ENCODE measurements at places on chromosomes 5 and 9.

DNA sequence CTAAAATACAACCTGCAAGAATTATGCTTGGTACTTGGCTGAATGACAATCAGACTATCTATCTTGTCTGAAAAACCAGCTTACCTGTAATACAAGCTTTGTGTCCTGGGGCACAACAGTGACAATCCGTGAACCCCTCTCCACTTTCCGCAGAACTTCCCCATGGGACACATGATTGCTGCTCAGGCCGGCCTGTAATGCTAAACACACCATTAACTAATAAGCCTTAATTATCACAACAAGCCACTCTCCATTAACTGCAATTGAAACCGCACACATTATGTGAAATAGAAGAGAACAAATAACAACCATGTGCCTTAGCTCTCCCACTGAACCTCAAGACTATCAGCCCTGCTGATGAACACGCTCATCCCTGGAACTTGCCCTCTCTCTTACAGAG, 33.7 kb downstream of the ELP1 start:
- H3K27me3 ChIP-seq = no peaks in the 10 kb centered on the region
- no peak overlapping the region for H3K27ac ChIP-seq
- peaks cover 84% of the 10 kb centered on the region for H3K36me3 ChIP-seq

DNA sequence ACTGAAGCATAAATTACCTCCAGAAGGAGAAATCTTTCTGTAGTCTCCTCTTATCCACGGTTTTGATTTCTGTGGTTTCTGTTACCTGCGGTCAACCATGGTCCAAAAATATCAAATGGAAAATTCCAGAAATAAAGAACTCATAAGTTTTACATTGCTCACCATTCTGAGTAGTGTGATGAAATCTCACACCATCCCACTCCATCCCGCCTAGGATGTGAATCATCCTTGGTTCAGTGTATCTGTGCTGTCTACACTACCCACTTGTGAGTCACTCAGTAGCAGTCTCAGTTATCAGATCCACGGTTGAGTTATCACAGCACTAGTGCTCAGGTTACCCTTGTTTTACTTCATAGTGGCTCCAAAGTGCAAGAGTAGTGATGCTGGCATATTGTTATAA, 371.2 kb downstream of the NFIB start:
- H3K27ac ChIP-seq = no peak overlapping the region
- no peak overlapping the region for H3K4me3 ChIP-seq
- H3K27me3 ChIP-seq = no peaks in the 10 kb centered on the region
- no peak for DNase-seq
- H3K4me1 ChIP-seq = peaks cover 7% of the 10 kb centered on the region

- peak overlapping the region; percentile 11 for H3K27ac ChIP-seq
- H3K4me3 ChIP-seq = no peak overlapping the region
- H3K4me1 ChIP-seq = no peaks in the 10 kb centered on the region
- DNase-seq = no peak
- no peaks in the 10 kb centered on the region for H3K27me3 ChIP-seq
Observed at GRCh38 chr5:138974227-138975063, 99.3 kb upstream of the LRRTM2 start.

GRCh38 chr9:32705059-32705458, 69.6 kb upstream of the TAF1L start:
- H3K4me1 ChIP-seq = no peaks in the 10 kb centered on the region
- no peaks in the 10 kb centered on the region for H3K36me3 ChIP-seq
- no peak overlapping the region for H3K27ac ChIP-seq

GRCh38 chr9:76213751-76214150, 180.5 kb downstream of the RFK start:
- H3K4me1 ChIP-seq = no peaks in the 10 kb centered on the region
- no peak overlapping the region for H3K4me3 ChIP-seq
- no peak overlapping the region for H3K27ac ChIP-seq
- H3K27me3 ChIP-seq = peaks cover 5% of the 10 kb centered on the region

DNA sequence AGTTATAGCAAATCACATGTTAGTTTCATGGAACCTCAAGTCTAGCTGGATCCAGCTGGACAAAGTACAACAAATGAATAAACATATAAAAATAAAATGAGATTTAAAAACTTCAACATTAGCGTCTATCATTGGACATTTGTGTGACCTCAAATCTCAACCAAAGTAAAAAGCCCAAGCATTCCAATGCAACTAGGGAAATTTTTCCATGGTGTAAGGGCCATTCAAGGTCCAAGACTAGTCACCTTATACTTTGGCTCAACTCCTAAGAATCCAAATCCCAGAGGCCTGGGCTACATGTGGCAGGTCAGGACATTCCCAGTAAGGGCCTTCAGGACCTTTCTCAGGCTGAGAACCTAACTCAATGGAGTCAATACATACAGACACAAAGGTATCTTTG, 137.4 kb upstream of the DMAC1 start:
- H3K36me3 ChIP-seq = no peaks in the 10 kb centered on the region
- H3K4me1 ChIP-seq = no peaks in the 10 kb centered on the region
- no peak overlapping the region for H3K4me3 ChIP-seq
- H3K27me3 ChIP-seq = no peaks in the 10 kb centered on the region
- H3K27ac ChIP-seq = no peak overlapping the region
